ENCODE measurements at places on chromosomes 4 and X. TPM values are rescaled to one million over a fixed set of nuclear protein-coding genes. Genes with fewer than 3 reads are reported as not detected.
A peak's percentile ranks its signal among the peaks of the same experiment; 100 is the strongest.

- ATAC-seq = no peak
These were observed 79.1 kb upstream of the DDX60 start for GRCh38 chr4:168397611-168398169.

DAPP1 gene
- total RNA-seq = 54.7 TPM

DNA sequence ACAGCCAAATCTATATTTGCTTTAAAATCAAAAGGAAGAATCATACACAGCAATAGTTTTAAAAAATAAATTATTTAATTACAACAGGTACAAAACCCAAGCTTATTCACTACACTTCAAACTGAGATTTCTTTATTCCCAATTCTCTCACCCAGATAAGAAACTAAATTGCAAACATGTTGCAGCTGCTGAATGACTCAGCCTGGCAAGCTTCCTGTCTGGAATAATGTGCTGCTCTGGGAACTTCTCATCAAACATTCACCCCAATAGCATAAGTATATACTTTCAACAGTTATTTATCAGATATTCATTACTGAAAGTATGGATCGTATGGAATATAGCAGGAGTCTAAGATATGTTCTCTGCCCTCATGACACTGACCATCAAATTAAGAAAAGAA lies 43.0 kb upstream of the GABRA2 start:
- no peak for ATAC-seq

- no peak for ATAC-seq
These were observed 83.5 kb upstream of the SPRY1 start for GRCh38 chr4:123312951-123313592.

GBA3 gene
- total RNA-seq = 0.12 TPM

GRCh38 chr4:105894660-105895582 lies at the start of gene NPNT:
TSS of gene NPNT (plus strand) at chr4:105895471. CDS start at chr4:105895653, 182 bp downstream.
- ATAC-seq = peak; percentile 68

MAGEA4 gene
- not detected for total RNA-seq

DNA sequence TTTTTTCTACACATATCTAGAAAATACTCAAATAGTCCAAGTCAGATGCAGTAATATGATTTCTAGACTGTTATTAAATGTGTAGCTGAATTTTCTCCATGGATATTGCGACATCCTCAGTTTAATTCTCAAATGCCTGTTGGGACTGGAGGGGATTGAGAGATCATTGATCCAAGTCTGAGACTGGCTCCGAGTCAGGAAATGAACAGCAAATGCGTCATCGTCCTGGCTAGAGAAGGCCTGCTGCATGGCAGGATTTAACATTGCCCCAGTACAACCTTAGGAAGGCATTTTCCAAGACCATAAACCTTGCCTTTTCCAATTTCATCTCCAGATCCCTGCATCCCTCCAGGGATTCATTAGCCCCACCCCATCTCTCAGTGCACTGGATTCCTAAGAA lies 56.6 kb upstream of the SLC6A14 start:
- peak; percentile 86 for ATAC-seq

DYNLT3 gene
- total RNA-seq = 46.0 TPM

DNA sequence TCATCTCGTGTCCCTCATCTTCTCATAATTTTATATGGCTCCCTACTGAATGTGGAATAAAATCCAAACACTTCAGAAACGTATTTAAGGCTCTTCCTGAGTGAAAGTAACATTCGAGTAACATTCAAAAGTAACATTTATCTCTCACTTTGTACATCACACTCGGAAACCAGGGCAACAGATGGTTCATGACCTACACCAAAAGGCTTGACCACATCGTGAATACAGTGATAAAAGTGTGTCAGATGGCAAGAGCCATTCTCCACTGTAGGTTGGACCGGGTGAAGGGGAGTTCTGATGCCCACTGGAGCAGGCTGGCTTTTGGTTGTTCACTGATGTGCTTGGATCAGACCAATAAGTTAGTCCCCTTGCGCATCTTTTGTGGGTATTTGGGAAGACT lies 5.6 kb upstream of the LIMCH1 start:
- ATAC-seq = no peak

- ATAC-seq = peak; percentile 99
These were observed 552.4 kb upstream of the MAGEB2 start for GRCh38 chrX:29662759-29663503.

GRCh38 chr4:78806943-78807460 lies 30.9 kb downstream of the BMP2K start:
- no peak for ATAC-seq

Measured in esophagus mucosa (tissue), 1 donor.